ENCODE measurements at places on chromosomes 2 and 18. TPM values are rescaled to one million over a fixed set of nuclear protein-coding genes. Genes with fewer than 3 reads are reported as not detected.

Gene PPM1B
- total RNA-seq, result 52.9 TPM

Gene ST6GAL2
- not detected for total RNA-seq

Gene FMNL2
- total RNA-seq, result 1.6 TPM

Gene MAP3K19
- not detected for total RNA-seq

Gene ZNF385B
- not detected for total RNA-seq

Gene ANKAR
- 3.2 TPM for total RNA-seq

Gene GPR155
- total RNA-seq, result 19.2 TPM

Gene CIB4
- total RNA-seq, result not detected

Gene CDKL4
- total RNA-seq, result 0.54 TPM

Gene VPS4B
- total RNA-seq, result 86.6 TPM

Gene RAB6C
- not detected for total RNA-seq

Gene RAB3GAP1
- 20.8 TPM for total RNA-seq

Gene SH3RF3
- 0.22 TPM for total RNA-seq

Gene SCN3A
- total RNA-seq, result not detected

Gene TPRKB
- total RNA-seq, result 31.8 TPM

Gene LRRC30
- not detected for total RNA-seq

Gene ANKRD62
- not detected for total RNA-seq

Gene UGT1A1
- total RNA-seq, result not detected

Gene CASP10
- 33.9 TPM for total RNA-seq

Gene CD302
- total RNA-seq, result 0.34 TPM

Gene HES6
- total RNA-seq, result 1.8 TPM

Gene LHCGR
- total RNA-seq, result not detected

Gene PXDN
- total RNA-seq, result 2.5 TPM

Gene CETN1
- not detected for total RNA-seq

Gene ADAM23
- total RNA-seq, result not detected
